ENCODE measurements at places on chromosomes 1 and 21. TPM values are rescaled to one million over a fixed set of nuclear protein-coding genes. Genes with fewer than 3 reads are reported as not detected.
A peak's percentile ranks its signal among the peaks of the same experiment; 100 is the strongest.

DNA sequence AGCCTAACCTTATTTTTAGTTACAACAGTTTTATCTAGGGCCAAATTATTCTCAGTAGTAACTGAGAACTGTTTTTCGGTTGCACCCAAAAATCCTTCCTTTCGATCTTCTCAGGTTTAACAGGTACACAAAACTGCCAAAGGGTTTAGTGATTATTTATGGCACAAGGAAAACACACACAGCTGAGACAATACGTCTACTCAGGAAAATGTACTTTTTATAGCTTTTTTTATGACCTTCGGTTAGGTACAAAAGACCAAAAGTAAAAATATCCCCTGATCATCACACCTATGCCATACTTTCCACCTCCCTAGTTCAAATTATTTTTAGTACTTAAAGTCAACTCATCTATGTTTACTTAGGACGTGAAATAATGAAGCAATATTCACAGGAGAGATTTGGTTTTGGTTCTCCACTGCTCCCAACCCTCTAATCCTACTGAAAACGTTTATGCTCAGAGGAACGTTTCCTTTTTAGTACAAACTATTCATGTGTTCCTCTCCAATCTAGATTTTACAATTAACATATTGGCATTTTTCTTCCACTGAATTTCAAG is 48.7 kb downstream of the TTLL7 start:
- H3K4me3 ChIP-seq, result no peak overlapping the region
- DNase-seq, result no peak
- no peak overlapping the region for H3K27ac ChIP-seq
- H3K27me3 ChIP-seq, result no peaks in the 10 kb centered on the region
- no peaks in the 10 kb centered on the region for H3K36me3 ChIP-seq

DNA sequence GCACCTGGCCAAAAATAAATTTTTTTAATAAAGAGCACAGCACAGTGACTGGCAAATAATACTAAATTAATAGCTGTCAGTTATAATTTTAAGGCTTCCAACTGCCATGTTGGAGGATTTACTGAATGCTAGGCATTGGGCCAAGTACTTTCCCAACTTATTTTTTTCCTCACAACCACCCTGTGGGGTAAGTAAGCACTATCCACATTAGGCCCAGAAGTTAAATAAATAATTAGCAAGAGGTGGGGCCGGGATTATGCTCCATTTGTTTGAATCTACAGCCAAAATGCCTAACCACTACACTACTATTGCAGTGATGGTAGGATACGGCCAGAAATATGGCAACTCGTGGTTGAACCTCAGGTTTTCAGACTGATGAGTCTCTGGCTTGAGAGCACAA is 4.6 kb upstream of the TRNAU1AP start:
- no peaks in the 10 kb centered on the region for H3K36me3 ChIP-seq
- H3K4me1 ChIP-seq, result peaks cover 5% of the 10 kb centered on the region
- no peaks in the 10 kb centered on the region for H3K27me3 ChIP-seq
- no peak for DNase-seq
- no peak overlapping the region for H3K4me3 ChIP-seq
- H3K27ac ChIP-seq, result no peak overlapping the region

DNA sequence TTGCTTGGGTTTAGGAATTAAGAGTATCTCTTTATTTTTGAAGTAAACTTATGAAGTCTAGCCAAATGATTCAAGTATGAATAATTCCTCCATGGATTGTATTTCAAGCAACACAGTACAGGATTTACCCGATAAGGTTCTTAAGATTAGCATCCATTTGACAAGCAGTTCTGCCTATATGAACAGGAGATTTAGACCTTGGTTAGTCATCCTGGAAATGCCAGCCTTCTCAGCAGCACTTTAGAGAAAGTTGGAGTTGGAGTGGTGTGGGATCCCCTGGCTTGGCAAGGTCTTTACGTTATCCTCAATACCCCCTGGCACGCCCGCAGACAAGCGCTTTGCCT is 1.6 kb downstream of the BCAR3 start:
- H3K27me3 ChIP-seq, result no peaks in the 10 kb centered on the region
- no peak for DNase-seq
- peak overlapping the region; percentile 87 for H3K4me3 ChIP-seq
- H3K4me1 ChIP-seq, result peaks cover 41% of the 10 kb centered on the region
- no peaks in the 10 kb centered on the region for H3K36me3 ChIP-seq

DNA sequence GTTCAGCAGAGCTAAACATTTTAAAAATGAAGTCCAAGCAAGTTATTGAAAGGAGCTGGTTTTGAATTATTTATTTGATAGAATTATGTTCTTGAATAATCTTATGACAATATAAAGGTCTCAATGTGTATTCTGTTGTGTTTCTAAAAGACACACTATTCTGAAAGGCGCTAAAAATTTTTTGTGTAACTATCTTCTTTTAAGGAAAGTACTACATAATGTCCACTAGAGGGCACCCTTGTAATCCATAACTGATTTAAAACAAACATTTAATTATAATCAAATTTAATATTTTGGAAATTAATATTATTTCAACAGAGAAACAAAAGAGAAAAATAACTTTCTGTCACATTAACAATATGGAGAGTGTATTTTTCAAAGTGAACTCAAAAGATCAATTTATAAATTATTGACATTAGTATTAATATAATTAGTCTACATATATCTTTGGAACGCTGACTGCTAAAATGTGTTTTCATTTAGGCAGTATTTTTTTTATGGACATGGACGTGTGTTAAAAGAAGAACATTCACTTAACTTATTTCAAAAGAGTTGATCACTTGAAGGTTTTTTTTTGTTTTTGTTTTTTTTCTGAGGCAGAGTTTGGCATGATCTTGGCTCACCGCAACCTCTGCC is 248.4 kb downstream of the DENND1B start:
- H3K27ac ChIP-seq, result no peak overlapping the region
- H3K4me1 ChIP-seq, result no peaks in the 10 kb centered on the region
- no peaks in the 10 kb centered on the region for H3K36me3 ChIP-seq
- no peaks in the 10 kb centered on the region for H3K27me3 ChIP-seq
- no peak for DNase-seq

- H3K4me1 ChIP-seq, result no peaks in the 10 kb centered on the region
- DNase-seq, result no peak
- H3K36me3 ChIP-seq, result no peaks in the 10 kb centered on the region
- no peaks in the 10 kb centered on the region for H3K27me3 ChIP-seq
Measured at GRCh38 chr21:23799376-23799775, 1807.9 kb downstream of the MRPL39 start.

DNA sequence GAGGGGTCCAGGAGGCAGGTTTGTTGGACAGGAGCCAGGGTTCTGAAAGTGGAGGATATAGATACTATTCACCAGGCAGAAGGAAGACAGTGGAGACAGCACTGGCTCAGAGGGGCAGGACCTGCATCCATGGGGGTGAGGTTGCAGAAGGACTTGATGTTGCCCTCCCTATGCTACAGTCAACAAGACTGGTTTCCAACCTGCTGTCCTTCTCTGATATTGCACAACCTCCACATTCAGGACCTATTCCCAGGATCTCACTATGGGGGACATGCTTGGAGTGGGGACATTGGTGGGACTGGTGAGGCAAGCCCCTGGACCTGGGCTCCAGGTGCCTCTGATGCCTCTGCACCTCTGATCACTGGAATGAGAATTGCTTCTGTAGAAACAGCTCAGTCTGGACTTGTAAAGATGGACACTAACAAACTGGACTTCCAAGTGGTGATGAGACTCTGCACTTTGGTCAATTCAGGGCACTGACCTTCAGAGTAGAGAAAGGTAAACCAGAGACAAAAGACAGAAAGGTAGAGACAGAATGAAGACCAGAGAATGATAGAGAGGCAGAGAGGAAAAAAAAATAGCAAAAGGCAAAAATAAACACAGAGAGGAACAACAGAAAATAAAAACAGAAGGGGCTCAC is 1.6 kb downstream of the SMCP start:
- DNase-seq, result no peak
- H3K27me3 ChIP-seq, result peaks cover 5% of the 10 kb centered on the region
- no peak overlapping the region for H3K27ac ChIP-seq
- no peaks in the 10 kb centered on the region for H3K4me1 ChIP-seq

DNA sequence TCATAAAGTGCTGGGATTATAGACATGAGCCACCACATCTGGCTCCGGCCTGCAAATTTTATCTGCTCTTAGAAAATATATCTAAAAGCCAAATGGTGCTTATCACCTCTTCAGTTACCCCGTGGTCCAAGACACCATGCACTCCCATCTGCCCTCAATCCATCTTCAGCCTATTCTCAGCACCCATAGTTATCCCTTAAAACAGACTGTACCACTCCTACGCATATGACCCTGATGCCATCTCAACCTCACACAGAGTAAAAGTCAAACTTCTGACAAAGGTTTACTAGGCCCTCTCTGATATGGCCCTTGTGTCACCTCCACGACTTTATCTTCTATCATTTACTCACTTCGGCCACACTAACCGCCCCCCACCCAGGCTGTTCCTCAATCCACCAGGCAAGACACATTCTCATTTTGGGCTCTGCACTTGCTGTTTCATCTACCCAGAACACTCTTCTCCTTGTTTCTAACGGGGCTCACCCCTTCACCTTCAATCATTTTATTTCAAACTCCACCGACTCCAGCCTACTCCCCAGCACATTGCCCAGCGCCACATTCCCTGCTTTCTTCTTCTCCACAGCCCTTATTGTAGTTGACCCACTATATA is 33.0 kb downstream of the USP48 start:
- DNase-seq, result no peak
- peaks cover 23% of the 10 kb centered on the region for H3K36me3 ChIP-seq
- peaks cover 4% of the 10 kb centered on the region for H3K4me1 ChIP-seq
- H3K4me3 ChIP-seq, result no peak overlapping the region
- H3K27me3 ChIP-seq, result no peaks in the 10 kb centered on the region

DNA sequence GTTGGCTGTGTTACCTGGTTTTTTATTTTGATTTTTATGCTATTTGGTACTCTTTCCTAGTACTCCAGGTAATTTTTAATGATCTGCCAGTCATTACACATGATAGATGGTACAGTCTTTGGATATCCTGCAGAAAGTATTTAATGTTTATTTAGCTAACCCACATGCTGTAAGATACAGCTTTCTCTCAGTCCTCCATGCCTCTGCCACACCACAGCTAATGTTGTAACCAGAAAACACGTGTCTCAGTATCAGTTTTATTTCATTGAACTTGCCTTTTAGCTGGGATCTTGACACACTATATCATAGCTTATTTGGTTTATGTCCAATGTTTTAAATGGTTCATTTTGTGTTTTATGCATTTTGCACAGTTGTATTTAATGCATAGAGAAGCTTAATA is 1648.4 kb downstream of the KCNT2 start:
- H3K4me1 ChIP-seq, result peaks cover 4% of the 10 kb centered on the region
- no peak overlapping the region for H3K4me3 ChIP-seq
- H3K27ac ChIP-seq, result no peak overlapping the region
- no peaks in the 10 kb centered on the region for H3K36me3 ChIP-seq

- H3K27me3 ChIP-seq, result no peaks in the 10 kb centered on the region
- peak; percentile 89 for DNase-seq
- H3K4me3 ChIP-seq, result no peak overlapping the region
- no peak overlapping the region for H3K27ac ChIP-seq
Measured at GRCh38 chr1:227766015-227766634, 30.9 kb downstream of the SNAP47 start.

- peak within 1 kb of the TSS; percentile 79 for H3K4me3 ChIP-seq
- H3K27ac ChIP-seq, result peak within 1 kb of the TSS; percentile 63
- DNase-seq, result no peak
- peaks cover 21% of the 10 kb centered on the region for H3K4me1 ChIP-seq
Measured at GRCh38 chr1:226870401-226871279, at the start of gene PSEN2. Gene PSEN2 (plus strand): TSS chr1:226870616. CDS start chr1:226881908, 11,292 bp downstream.

GRCh38 chr1:1777950-1778662 is at the start of gene NADK:
Gene NADK (minus strand): TSS chr1:1778470. CDS start chr1:1765406, 13,064 bp downstream.
- peaks cover 55% of the 10 kb centered on the region for H3K4me1 ChIP-seq
- H3K36me3 ChIP-seq, result no peaks in the 10 kb centered on the region
- DNase-seq, result no peak

- no peaks in the 10 kb centered on the region for H3K27me3 ChIP-seq
- peaks cover 48% of the 10 kb centered on the region for H3K4me1 ChIP-seq
- no peaks in the 10 kb centered on the region for H3K36me3 ChIP-seq
- DNase-seq, result no peak
Measured at GRCh38 chr1:47407481-47407880, 8.6 kb upstream of the FOXE3 start.

DNA sequence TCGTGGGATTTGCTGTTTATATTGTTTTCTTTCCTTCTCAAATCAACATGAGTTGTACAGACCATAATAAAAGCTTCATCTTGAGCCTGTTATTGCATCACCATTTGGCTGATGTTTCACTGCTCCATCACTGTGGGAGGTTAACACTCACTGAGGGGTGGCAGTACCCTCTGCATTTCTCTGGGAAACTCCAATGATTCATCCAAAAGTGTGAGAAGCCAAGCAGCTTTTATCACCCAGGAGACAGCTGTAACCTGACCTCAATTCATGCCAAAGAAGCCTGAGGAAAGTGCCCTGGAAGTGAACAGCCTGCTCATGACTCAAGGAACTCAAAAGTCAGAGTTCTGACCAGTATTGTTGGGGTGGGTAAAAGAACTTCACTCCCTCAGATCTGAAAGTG is 84.1 kb downstream of the GPR88 start:
- no peaks in the 10 kb centered on the region for H3K27me3 ChIP-seq
- no peak for DNase-seq
- peaks cover 53% of the 10 kb centered on the region for H3K4me1 ChIP-seq
- no peaks in the 10 kb centered on the region for H3K36me3 ChIP-seq

DNA sequence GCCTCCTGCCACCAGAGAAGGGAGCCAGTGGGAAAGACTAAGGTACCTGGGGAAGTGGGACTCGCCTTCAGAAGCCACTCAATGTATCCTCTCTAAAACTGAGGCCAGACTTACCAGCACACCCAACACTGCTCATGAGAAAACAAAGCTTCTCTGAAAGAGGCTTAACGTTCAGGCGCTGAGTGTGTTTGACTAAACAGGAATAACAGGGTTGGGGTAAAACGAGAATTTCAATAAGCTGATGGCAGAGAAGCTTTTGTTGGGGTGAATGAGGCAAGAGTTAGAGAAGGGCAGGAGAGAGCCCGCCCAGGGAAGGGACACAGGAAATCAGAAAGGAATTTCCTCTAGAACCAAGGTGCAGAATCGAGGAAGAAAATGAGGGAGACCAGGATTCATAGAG is 1.7 kb upstream of the SPRR3 start:
- no peaks in the 10 kb centered on the region for H3K36me3 ChIP-seq
- no peaks in the 10 kb centered on the region for H3K27me3 ChIP-seq
- H3K27ac ChIP-seq, result no peak overlapping the region
- H3K4me3 ChIP-seq, result no peak overlapping the region

The CD48 gene
- total RNA-seq, result not detected

The RAVER2 gene
- total RNA-seq, result 16.4 TPM

The PCBP3 gene
- 11.8 TPM for total RNA-seq

The HCRTR1 gene
- total RNA-seq, result 0.21 TPM

Measured in chondrocyte (in vitro differentiated cells).